ENCODE measurements at places on chromosomes 5 and 9.

- no peak for DNase-seq
These were observed 45.1 kb downstream of the SH3GL2 start for GRCh38 chr9:17623965-17624364.

GRCh38 chr5:165035520-165035919 is 1530.1 kb downstream of the MAT2B start:
- DNase-seq = no peak

DNA sequence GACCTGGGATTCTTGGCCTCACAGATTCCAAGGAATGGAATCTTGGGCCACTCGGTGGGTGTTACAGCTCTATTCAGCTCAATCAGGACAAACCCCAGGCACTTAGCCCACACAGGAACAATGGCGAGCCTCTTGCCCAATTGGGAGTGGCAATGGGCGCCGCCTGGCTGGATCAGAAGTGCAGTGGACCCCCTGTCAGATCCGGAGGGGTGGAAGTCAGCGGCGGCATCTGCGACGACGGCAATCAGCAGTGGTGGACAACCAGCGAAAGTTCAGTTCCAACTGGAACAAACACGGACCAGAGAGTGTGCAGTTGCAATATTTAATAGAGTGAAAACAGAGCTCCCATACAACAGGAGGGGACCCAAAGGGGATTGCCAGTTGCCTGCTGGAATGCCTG is 378.3 kb downstream of the CDH9 start:
- DNase-seq = no peak

DNA sequence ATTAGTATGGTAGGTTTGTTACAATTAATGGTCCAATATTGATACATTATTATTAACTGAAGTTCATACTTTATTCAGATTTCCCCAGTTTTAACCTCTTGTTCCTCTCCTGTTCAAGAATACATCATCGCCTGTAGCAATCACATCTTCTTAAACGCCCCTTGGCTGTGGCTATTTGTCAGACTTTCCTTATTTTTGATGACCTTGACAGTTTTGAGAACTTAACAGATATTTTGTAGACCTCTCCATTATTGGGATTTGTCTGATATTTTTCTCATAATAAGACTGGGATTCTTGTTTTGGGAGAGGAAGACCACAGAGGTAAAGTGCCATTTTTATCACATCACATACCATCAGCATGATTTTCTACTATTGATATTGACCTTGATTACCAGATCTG is 112.3 kb upstream of the MARCHF11 start:
- no peak for DNase-seq

GRCh38 chr9:4055032-4055431 is 244.8 kb downstream of the GLIS3 start:
- no peak for DNase-seq

DNA sequence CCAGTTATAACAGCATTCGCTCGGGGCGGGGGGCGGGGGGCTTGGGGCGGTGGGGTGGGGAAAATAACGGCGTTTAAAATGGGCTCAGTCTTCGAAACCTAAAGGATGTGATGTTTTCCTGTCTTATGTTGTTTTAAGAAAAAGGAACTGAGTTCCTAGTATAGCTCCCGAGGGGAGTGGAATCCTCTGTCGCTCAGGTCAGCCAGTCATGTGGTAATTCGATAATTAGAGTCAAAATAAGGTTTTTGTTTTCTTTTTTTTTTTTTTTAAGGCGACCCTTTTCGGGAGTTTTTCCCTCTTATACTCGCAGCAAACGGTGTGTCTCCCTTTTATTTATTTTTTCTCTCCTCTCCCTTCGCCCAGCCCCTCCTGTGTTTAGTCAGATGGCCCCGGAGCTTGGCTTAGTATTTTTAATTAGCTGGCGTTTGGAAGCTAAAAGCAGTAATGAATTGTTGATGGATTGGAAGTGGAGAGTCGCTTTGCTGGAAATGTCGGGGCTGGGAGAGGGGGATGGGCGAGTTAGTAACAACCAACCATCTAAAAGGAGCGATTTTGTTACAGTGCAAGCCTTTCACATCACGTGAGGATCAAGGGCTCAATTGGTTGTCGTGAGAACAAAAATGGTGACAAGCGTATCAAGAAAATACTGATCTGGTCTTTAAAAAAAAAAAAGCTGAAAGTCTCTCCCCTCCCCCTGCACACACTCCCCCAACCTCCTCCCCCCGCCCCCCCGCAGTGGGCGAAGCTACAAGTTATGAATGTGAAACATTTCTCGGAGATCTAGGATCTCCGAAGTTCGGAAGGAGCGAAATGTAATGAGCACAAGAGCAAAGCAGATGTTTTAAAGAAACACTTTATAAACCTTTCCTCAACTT is 714 bp upstream of the ZNF608 start:
- DNase-seq = peak; percentile 49

GRCh38 chr5:141496038-141496437 is 7.2 kb downstream of the PCDHGC5 start:
- DNase-seq = no peak

GRCh38 chr9:33042473-33042872 is 17.4 kb downstream of the DNAJA1 start:
- DNase-seq = no peak

- DNase-seq = no peak
These were observed 12.5 kb upstream of the BTNL9 start for GRCh38 chr5:181027452-181028031.

- DNase-seq = no peak
These were observed at the start of gene FREM1 for GRCh38 chr9:14909961-14910805. FREM1 (minus strand) TSS chr9:14910428; CDS start chr9:14868977, 41,451 bp downstream.

GRCh38 chr5:80399526-80400239 is 8.2 kb upstream of the ZFYVE16 start:
- peak; percentile 80 for DNase-seq

- no peak for DNase-seq
These were observed 145.1 kb downstream of the NXNL2 start for GRCh38 chr9:88680041-88680440.

DNA sequence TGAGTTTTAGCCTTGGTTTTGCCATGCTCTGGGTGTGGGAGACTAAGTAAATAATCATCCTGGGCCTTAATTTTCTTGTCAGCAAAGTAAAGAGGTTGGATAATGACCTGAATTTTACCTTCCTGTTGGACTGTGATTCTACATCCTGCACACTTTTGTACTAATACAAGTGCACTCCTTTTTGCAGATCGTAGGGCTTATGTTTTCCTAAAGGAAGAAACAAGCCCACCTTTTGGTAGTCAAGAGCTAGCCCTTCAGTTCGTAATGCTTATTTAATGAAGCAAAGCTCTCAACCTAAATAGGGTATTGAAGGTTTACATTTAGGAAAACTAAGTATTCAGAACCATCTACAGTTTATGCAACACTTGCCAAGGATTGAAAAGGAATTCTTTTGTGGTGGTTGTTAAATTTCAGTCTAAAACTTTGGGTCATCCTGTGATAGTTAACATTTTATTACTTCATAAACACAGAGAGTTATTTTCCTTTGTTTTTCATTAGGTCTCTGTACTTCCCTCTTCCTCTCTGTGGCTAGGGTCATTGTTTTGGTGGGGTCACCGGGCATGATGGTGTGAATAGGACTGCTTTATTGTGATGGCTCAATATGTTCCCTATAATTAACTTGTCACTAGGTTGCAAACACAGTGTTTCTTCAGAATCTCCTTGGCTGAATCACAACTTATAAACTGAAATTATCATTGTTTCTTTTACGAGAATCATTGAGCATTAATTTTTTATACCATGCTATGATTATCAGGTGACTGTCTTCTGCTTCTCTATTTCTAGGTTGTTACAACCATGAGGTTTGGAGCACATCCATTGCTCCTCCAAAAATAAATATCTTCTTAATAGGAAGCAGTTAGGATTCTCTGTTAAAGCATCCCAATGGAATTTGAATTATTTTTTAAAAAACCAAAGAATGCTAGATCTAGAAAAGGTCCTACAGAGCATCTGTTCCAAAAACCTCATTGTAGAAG is 28.5 kb downstream of the SPINK5 start:
- DNase-seq = no peak

- DNase-seq = no peak
These were observed 97.4 kb upstream of the RAPGEF1 start for GRCh38 chr9:131837316-131837715.

- no peak for DNase-seq
These were observed 33.6 kb downstream of the ERMP1 start for GRCh38 chr9:5799314-5799713.

GRCh38 chr9:93346231-93347112 is 105.0 kb upstream of the FAM120A start:
- no peak for DNase-seq

GRCh38 chr5:72107901-72108201 is 576 bp downstream of the MAP1B start:
- DNase-seq = no peak

DNA sequence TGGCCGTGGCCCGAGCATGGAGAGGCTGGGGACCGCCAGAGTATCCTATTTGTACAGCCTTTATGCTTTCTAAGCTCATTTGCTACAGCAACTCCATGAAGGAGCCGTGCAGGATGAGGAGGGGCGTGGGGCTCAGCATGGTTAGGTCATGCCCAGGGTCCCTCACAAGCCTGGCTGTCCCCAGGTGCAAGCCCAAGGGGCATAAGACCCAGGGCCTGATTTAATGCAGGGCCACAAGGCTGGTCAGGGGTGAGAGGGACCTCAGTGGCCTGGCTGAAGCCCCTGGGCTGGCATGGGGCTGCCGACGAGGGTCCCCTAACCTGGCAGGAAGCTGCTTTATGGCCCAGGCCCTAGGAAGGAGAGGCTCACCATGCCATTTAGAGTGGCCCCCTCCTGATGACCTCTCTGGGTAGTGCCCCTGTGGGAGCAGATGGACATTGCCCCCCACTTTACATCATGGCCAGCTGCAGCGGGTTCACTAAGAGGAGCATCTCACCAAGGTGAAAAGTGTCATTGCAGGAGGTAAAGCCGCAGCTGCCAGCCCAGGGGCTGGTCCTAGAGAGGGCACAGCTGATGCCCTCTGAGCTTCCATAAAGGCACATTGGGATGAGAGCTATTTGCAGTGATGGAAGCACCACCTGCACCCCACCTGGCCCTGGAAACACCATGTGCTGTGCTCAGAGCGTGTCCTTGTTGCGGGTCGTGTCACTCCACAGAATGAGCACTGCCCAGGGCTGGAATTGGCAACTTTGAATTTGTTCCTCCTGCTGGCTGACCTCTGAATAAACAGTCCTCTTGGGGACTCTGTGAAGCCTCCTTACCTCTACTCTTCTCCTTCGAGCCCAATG is 58.9 kb downstream of the ZNF618 start:
- DNase-seq = no peak

GRCh38 chr5:88886746-88887341 is 3.9 kb upstream of the MEF2C start:
- DNase-seq = no peak

DNA sequence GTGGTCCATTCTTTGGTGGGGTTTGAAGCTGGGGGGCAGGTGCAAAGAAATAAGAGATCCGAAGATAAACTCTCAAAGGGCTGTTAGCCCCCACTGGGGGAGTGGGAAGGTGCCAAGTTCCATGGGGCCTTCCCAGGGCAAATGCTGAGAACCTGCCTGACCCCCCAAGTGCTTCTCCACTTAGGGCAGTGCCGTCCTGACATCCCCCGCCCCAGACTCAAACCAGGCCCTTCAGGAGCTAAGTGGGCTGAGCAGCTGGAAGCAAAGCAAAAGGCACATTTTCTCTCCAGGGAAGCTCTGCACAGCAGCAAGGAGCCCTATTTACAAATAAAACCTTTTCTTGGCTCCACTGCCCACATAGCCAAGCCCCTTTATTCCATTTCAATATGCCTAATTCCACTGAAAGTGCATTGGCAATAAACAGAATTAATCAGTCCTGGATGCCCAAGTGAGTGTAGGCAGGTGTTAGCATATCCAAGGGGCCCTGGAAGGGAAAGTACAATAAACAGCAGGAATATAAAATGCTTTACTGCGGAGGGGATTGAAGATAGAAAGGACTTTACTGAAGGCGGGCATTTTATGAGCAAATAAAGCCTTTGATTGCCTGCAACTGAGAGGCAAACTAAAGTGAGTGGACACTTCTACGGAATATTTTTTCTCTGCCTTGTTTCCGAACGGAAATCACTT is 44.6 kb downstream of the WHRN start:
- no peak for DNase-seq

DNA sequence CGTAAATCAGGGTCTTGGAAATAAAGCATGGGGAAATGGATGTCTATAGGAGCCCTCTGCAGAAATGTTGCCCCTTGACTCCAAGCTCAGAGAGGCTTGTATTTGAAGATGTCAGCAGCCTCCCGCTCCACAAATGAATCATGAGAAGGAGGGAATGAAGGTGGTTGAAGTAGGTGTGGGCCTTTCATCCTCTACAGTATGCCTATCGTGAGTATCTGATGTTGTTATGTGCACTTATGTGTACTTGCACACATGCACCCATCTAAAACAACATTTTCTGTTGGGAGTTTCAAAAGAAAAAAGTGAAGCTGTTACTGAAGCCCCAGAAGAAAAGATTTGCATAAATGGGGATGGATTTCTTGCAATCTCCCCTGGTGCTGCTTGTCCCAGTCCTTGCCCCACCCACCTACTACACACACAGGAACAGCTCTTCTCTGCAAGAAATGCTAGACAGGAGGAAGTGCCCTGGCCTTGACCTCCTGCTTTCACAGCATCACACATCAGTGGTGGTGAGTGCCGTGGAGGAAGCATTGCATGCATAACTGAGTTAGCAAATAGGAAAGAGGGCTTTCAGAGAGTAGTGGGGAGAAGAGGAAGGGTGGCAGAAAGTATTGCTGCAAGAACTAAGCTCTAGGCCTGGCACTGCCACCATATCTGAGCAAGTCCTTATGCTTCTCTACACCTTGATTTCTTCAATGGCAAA is 156.1 kb downstream of the SNX18 start:
- peak; percentile 5 for DNase-seq

- peak; percentile 16 for DNase-seq
These were observed 99.2 kb downstream of the IRX1 start for GRCh38 chr5:3694819-3695218.

DNA sequence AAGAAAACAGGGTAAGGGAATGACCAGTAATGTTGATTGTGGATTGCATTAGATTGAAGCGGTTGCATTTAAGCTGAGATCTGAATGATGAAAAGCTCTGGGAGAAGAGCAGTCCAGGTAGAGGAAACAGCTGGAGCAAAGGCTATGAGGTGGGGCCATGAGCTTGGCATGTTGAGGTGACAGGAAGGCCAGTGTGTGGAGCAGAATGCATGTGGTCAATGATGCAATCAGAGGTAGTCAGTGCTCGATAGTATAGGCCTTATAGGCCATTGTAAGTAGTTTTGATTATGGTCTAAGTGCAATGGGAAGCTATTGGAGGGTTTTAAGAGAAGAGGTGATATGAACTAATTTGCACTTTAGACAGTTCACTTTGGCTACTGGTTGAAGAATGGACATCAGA is 270.4 kb downstream of the ARHGAP26 start:
- no peak for DNase-seq

Measured in epithelial cell of prostate (primary cell).